Sigmoid colon (tissue), 7 donors: ENCODE measurements at places on chromosomes 3 and 15.
A peak's percentile ranks its signal among the peaks of the same experiment; 100 is the strongest.

GRCh38 chr3:14358426-14359211, 43.8 kb upstream of the SLC6A6 start:
- H3K27ac ChIP-seq = peak overlapping the region; percentile 62
- H3K27me3 ChIP-seq = no peaks in the 10 kb centered on the region
- peaks cover 10% of the 10 kb centered on the region for H3K4me1 ChIP-seq

DNA sequence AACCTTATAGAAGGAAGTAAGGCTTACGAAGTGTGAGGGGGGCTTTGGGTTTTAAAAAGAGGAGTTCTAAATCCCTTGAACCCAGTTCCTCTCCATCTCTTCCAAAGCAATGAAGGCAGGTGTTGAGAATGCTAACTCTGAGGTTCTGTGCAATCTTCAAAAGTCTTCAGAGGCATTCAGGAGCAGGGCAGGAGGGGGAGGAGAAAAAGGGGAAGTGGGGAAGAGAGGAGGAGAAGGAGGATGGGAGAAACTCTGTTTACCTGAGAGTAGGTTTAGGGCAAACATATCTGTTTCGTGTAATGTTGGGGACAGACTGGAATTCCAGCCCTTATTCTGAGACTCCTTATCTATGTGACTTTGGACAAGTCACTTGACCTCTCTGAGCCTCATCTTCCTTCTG, 36.9 kb downstream of the FAM3D start:
- no peaks in the 10 kb centered on the region for H3K36me3 ChIP-seq
- DNase-seq = no peak
- H3K27ac ChIP-seq = peak overlapping the region; percentile 55
- H3K27me3 ChIP-seq = no peaks in the 10 kb centered on the region
- no peak overlapping the region for H3K4me3 ChIP-seq

- no peaks in the 10 kb centered on the region for H3K27me3 ChIP-seq
- no peaks in the 10 kb centered on the region for H3K4me1 ChIP-seq
- no peak for DNase-seq
- H3K27ac ChIP-seq = no peak overlapping the region
- H3K36me3 ChIP-seq = peaks cover 4% of the 10 kb centered on the region
Measured at GRCh38 chr15:82566690-82567089, 26.4 kb upstream of the RPS17 start.

DNA sequence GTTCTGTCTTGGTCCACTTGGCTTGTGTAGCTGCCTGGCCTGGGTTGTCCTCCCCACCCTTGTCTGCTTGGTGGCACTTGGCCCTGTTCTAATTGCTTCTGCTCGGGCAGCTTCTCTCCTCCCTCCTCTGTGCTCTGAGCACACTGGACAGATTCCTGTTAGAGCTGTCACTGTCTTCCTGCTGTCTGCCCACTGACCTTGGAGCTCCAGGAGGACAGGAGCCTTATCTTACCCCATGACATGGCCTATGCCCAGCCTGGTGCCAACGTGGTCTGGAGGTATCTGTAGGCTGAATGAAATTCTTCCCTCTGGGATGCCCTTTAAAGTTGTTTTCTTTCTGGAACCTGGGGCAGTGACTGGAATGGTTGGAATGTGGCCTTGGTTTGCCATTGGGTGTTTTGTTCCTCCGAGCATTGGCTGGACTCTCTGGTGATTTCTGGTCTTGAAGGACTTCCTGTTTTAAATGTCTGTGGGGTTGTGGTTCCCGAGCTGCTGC, 94.1 kb downstream of the FAM43A start:
- no peak for DNase-seq
- no peaks in the 10 kb centered on the region for H3K27me3 ChIP-seq
- H3K27ac ChIP-seq = no peak overlapping the region
- no peaks in the 10 kb centered on the region for H3K4me1 ChIP-seq

DNA sequence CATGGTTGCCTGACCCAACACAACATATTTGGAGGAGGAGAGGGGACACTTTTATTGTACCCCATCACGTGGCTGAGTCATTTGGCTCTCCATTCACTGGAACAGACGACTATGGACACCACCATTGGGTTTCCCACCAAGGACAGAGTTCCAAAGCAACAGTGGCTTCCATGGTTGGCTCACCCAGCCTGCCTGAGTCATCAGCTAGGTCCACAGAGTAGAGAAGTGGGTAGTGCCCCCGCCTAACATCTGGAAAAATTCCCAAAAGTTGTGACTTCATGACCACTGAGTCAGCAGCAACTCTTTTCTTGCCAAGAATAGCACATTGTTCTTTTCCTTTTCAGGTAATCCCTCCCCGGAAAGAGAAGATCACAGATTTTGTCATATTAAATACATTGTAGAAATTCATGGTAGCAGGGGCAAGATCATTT, 3.0 kb upstream of the PPP1R2 start:
- peak overlapping the region; percentile 20 for H3K4me3 ChIP-seq
- peaks cover 35% of the 10 kb centered on the region for H3K4me1 ChIP-seq
- peak overlapping the region; percentile 72 for H3K27ac ChIP-seq
- H3K27me3 ChIP-seq = no peaks in the 10 kb centered on the region
- H3K36me3 ChIP-seq = no peaks in the 10 kb centered on the region

DNA sequence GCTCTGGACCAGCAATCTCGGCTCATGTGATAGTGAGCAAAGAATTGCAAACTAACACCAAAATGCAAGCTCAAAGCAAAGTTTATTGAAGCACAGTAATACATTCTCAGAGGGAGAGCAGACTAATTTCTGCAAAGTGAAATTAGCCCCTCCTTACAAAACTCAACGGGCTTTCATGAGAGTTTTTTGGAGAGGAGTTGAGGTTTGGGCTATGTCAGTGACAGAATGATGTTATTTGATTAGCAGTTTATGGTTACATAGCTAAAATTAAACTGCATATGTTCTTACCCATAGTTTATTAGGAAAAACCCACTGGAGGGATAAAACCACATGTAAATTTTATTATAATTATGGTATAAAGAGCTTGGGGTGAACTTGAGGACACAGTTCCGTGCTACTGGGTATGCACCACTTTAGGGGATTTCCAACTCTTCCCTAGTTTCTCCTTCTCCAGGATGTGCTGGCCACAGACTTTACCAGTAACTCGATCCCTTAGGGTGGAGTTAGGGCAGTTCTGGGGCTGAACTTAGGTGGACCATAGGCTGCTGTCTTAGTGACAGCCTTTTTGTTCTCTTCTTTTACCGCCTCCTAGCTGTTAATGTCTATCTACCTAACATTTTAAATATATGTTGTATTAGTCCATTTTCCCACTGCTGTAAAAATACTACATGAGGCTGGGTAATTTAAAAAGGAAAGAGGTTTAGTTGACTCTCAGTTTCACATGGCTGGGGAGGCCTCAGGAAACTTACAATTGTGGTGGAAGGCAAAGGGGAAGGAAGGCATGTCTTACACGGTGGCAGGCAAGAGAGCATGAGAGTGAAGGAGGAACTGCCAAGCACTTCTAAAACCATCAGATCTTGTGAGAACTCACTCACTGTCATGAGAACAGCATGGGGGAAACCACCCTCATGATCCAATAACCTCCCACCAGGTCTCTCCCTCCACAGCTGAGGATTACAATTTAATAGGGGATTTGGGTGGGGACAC, 8.9 kb upstream of the AADACL2 start:
- H3K4me3 ChIP-seq = no peak overlapping the region
- no peak overlapping the region for H3K27ac ChIP-seq
- H3K27me3 ChIP-seq = no peaks in the 10 kb centered on the region
- no peaks in the 10 kb centered on the region for H3K4me1 ChIP-seq

DNA sequence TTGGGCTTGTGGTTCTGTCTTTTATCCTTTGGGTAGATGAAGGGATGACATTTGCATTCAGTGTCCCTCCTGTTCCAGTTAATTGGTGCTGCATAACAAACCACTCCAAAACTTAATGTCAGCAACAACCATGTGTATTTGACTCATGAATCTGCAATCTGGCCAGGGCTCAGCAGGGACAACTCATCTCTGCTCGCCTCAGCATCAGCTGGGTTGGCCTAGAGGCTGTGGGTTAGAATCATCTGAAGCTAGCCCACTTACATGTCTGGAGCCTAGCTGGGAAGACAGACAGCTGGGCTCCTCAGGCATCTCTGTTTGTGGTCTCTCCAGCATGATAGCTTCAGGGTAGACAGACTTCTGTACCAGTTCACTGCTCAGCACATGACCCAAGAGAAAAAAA, 92.0 kb downstream of the TMEM108 start:
- no peak overlapping the region for H3K4me3 ChIP-seq
- H3K36me3 ChIP-seq = no peaks in the 10 kb centered on the region
- no peak for DNase-seq
- no peak overlapping the region for H3K27ac ChIP-seq
- H3K27me3 ChIP-seq = no peaks in the 10 kb centered on the region

DNA sequence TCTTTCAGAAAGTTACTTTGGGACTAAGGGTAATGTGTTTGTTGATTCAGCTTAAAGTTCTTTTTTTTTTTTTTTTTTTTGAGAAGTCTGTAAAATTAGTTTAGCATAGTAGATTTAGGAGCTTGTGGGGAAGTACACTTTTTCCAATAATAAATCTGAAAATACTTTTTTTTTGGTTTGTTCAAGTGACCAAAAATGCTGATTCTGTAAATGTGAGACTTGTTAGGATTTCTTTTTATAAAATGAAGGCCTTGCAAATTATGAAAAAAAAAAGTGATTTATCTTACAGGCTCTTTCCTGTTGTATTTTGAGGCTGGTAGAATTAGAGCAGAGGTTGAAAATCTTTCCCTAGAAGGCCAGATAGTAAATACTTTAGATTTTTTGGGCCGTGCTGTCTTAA, 7.6 kb downstream of the OXNAD1 start:
- no peak overlapping the region for H3K27ac ChIP-seq
- DNase-seq = no peak
- H3K27me3 ChIP-seq = no peaks in the 10 kb centered on the region
- no peaks in the 10 kb centered on the region for H3K36me3 ChIP-seq
- no peaks in the 10 kb centered on the region for H3K4me1 ChIP-seq
- no peak overlapping the region for H3K4me3 ChIP-seq

- no peak overlapping the region for H3K4me3 ChIP-seq
- H3K27ac ChIP-seq = peak overlapping the region; percentile 21
- no peaks in the 10 kb centered on the region for H3K27me3 ChIP-seq
- peaks cover 29% of the 10 kb centered on the region for H3K4me1 ChIP-seq
- no peaks in the 10 kb centered on the region for H3K36me3 ChIP-seq
Measured at GRCh38 chr3:177490626-177491025, 293.3 kb upstream of the TBL1XR1 start.

GRCh38 chr3:155350571-155350970, 57.1 kb upstream of the STRIT1 start:
- no peak overlapping the region for H3K4me3 ChIP-seq
- H3K27me3 ChIP-seq = no peaks in the 10 kb centered on the region
- H3K4me1 ChIP-seq = no peaks in the 10 kb centered on the region
- no peak overlapping the region for H3K27ac ChIP-seq
- DNase-seq = no peak
- no peaks in the 10 kb centered on the region for H3K36me3 ChIP-seq

- no peaks in the 10 kb centered on the region for H3K36me3 ChIP-seq
- H3K27ac ChIP-seq = peak overlapping the region; percentile 75
- H3K27me3 ChIP-seq = peaks cover 99% of the 10 kb centered on the region
- H3K4me1 ChIP-seq = peaks cover 63% of the 10 kb centered on the region
Measured at GRCh38 chr3:128488991-128489673, 3.9 kb downstream of the GATA2 start.

DNA sequence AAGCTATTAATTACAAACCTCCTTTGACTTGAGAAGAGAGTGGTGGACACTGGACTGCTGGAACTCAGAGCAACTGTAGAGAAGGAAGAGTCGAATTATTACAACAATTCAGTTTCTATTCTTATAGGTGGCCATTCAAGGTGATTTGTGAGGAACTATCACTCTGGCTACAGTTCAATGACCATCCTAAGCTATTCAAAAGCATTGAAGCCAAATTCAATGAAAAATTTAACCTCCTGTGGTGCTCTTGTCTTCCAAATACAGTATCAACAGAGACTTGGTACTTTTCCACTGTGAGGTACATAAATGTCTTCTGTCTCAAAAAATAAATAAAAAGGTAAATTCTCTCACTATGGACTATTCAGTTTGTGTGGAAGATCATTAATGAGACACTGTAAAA, 513.3 kb upstream of the SEMA6D start:
- DNase-seq = no peak
- H3K4me3 ChIP-seq = no peak overlapping the region
- H3K27ac ChIP-seq = no peak overlapping the region
- no peaks in the 10 kb centered on the region for H3K4me1 ChIP-seq
- no peaks in the 10 kb centered on the region for H3K27me3 ChIP-seq

- no peaks in the 10 kb centered on the region for H3K27me3 ChIP-seq
- no peak overlapping the region for H3K27ac ChIP-seq
- no peak overlapping the region for H3K4me3 ChIP-seq
- DNase-seq = no peak
Measured at GRCh38 chr3:100745617-100746016, 36.3 kb downstream of the TFG start.

DNA sequence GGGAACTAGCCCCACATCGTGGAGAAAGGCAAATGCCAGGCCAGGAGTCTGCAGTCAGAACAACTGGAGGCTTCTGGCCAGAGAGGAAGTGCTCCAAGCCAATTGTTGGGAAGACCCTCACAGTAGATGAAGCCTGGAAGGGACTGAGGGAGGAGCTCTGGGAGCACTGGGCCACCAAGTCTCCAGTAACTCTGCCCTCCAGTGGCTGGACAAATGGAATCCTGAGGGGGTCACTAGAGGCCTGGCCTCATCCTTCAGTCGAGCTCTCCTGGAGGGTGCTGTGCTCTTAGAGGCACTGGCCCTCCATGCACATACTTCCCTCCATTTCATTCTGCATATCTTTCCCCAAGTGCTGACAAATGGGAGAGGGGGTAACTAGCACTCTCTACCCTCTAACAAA, 103.0 kb downstream of the MYLK start:
- H3K4me1 ChIP-seq = peaks cover 46% of the 10 kb centered on the region
- H3K4me3 ChIP-seq = no peak overlapping the region
- no peak for DNase-seq
- peak overlapping the region; percentile 76 for H3K27ac ChIP-seq
- no peaks in the 10 kb centered on the region for H3K27me3 ChIP-seq

GRCh38 chr3:171883257-171883892, 40.2 kb downstream of the TMEM212 start:
- no peaks in the 10 kb centered on the region for H3K36me3 ChIP-seq
- H3K27ac ChIP-seq = no peak overlapping the region
- peaks cover 12% of the 10 kb centered on the region for H3K4me1 ChIP-seq
- H3K4me3 ChIP-seq = no peak overlapping the region
- H3K27me3 ChIP-seq = no peaks in the 10 kb centered on the region

GRCh38 chr3:138012526-138012925, 2.6 kb downstream of the CLDN18 start:
- H3K27ac ChIP-seq = no peak overlapping the region
- H3K4me1 ChIP-seq = no peaks in the 10 kb centered on the region
- no peaks in the 10 kb centered on the region for H3K27me3 ChIP-seq
- no peaks in the 10 kb centered on the region for H3K36me3 ChIP-seq
- H3K4me3 ChIP-seq = no peak overlapping the region

DNA sequence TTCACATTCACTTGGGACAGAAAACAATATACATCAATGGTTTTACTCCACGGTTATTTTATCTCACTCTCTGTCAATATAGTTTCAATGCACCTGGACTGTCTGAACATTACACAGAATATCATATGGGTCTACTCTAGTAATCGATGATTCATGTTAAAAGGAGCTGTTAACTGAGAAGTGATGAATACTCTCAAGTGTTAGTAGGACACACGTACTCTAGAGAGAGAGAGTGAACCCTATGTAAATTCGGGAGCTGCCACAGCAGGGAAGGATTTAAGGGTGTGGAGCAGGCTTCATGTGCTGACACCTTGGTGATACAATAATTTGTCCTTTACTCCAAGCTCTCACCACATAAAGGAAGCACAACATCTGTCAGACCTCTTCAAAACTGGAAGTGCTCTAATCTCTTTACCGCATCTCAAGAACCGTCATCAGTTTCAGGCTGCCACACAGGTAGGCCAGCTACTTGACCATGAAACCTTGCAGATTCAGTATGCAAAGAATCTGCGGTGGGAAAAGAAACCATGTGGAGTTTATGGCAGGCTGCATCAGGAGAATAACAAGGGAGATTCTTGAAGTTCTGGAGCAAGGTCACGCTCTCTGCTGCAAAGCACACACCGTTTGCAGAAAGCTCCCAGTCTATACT, 199.2 kb upstream of the TMC3 start:
- DNase-seq = no peak
- H3K27ac ChIP-seq = no peak overlapping the region
- H3K27me3 ChIP-seq = no peaks in the 10 kb centered on the region
- H3K36me3 ChIP-seq = no peaks in the 10 kb centered on the region
- H3K4me1 ChIP-seq = no peaks in the 10 kb centered on the region
